Forelimb muscle (tissue), 1 donor: ENCODE measurements at places on chromosomes 6 and 20. TPM values are rescaled to one million over a fixed set of nuclear protein-coding genes. Genes with fewer than 3 reads are reported as not detected.

DNA sequence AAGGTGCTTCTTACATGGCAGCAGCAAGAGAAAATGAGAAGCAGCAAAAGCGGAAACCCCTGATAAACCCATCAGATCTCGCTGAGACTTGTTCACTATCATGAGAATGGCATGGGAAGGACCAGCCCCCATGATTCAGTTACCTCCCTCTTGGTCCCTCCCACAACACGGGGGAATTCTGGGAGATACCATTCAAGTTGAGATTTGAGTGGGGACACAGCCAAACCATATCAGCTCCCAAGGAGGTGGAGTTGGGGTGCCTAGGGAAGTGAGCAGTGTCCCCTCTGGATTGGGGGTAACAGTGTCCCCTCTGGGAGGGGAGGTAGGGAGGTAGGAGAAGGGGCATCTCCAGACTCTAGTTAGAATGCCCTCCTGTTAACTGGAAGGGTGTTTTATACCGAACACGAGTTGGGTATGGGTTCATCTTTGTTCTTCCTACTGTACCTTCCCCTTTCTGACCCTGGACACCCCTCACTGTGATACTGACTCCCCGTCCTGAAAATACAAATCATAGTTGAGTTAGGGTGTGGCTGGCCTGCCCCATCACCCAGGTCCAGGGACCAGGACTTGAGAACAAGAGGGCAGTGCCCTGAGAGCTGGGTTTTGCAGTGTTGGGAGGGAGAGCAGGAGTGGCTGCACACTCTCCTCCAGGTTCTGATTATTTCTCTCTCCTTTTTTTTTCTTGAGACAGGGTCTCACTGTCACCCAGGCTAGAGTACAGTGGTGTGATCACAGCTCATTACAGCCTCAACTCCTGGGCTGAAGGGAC lies 62.0 kb downstream of the EFCAB8 start:
- no peak for DNase-seq

- DNase-seq, result no peak
Observed at GRCh38 chr20:58595167-58595566, 55.9 kb upstream of the STX16 start.

GRCh38 chr6:148653138-148653776 lies 93.6 kb upstream of the UST start:
- DNase-seq, result no peak

The CGA gene
- 0.72 TPM for polyA plus RNA-seq

The SNX14 gene
- 42.9 TPM for polyA plus RNA-seq
